ENCODE measurements at places on chromosomes 12 and 14.
A peak's percentile ranks its signal among the peaks of the same experiment; 100 is the strongest.

DNA sequence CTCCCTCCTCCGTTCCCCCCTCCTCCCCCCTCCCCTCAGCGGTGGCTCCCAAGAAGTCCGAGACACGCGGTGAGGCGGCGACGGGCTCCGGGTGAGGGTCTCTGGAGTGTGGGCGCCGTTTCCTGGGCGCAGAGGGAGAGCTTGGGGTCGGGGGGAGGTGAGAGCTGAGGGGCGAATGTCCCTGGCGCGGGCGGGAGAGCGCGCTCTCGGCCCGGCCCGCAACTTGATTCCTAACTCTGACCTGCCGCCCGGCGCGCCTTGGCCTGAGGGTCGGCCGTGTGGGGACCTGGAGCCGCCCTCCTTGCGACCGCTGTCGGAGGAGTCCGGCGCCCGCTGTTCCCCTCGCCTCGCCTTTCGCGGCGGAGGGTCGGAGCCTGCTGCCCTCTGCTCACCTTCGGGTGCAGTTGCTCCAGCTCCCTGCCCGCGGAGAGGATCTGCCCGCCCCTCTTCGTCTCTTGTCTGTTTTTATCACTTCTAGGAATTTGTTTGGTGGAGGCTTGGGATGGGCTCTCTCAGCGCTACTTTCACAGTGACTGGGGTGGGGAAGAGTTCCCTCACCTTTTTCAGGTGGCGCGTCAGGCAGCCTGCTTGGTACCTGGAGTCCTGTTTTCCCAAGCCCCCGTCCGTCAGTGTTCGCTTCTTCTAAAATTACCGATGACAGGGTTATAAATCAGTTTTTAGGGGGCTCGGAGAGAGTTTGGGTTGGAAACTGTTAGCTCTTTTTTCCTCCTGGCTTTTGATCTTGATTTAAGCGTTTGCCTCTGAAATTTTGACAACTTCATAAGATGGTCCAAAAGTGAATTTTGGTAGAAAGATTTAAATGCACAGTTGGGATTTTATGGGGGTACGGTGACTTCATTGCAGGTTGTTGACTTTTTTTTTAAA is 495 bp downstream of the ADIPOR2 start:
- peak; percentile 30 for DNase-seq

DNA sequence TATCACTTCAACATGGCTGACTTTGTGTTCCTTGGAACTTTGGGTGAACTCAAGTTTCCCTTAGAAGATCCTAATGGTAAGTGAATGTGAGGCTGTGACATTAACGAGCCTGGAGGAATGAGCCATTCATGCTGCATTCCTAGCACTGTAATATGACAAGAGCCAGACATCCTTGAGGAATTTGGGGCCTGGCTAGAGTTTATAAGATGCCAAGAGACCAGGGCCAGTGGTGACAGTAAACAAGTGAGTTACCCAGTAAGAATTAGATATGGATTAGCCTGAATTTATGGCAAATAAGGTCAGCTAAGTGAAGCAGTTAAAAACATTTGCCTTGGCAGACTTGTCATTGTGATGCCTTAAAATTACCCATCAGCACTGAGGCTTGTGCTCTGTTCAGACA is 232.4 kb downstream of the AKAP6 start:
- DNase-seq = no peak

- no peak for DNase-seq
Measured at GRCh38 chr12:22047494-22047893, 1.5 kb downstream of the CMAS start.

DNA sequence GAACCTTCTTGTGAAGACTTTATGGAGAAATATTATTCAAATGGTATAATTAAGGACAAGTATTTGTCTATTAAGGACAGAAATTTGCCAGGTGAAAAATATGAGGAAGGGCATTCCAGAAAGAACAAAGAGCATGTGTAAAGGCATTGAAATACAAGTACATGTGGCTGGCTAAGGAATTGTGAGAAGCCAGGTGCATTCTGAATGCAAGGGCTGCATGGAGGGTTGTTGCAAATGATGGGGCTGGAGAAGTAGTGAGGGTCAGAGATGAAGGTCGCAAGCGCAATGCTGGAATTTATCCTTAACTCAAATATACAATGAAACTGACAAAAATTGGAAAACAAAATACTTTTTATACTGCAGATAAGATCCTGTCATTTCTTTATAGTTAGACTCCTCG is 437.7 kb downstream of the ADAMTS20 start:
- DNase-seq = no peak

DNA sequence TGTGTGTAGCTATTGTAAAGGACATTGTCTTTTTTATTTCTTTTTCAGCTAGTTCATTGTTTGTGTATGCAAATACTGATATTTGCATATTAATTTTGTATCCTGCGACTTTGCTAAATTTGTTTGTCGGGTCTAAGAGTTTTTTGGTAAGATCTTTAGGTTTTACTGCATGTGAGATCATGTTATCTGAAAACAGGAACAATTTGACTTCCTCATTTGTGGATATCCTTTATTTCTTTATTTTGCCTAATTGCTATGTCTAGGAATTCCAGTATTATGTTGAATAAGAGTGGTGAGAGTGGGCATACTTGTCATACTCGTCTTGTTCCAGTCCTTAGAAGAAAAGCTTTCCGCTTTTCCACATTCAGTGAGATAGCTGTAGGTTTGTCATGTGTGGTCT is 28.8 kb downstream of the SIX4 start:
- DNase-seq = no peak

GRCh38 chr12:104049278-104049902 is 597 bp downstream of the GLT8D2 start:
- no peak for DNase-seq

DNA sequence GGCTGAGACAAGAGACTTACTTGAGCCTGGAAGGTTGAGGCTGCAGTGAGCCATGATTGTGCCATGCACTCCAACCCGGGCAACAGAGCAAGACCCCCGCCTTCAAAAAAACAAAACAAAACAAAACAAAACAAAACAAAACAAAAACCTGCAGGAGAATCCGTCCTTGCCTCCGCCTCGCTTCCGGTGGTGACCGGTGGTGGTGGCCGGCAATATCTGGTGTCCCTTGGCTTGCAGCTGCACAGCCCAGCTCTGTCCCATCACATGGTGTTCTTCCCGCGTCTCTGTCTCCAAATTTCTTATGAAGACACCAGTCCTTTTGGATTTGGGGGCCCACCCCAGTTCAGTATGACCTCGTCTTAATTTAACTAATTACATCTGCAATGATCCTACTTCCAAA is 10.0 kb downstream of the SMIM41 start:
- DNase-seq = no peak

GRCh38 chr14:31510222-31510621 is 22.4 kb upstream of the GPR33 start:
- DNase-seq = no peak

DNA sequence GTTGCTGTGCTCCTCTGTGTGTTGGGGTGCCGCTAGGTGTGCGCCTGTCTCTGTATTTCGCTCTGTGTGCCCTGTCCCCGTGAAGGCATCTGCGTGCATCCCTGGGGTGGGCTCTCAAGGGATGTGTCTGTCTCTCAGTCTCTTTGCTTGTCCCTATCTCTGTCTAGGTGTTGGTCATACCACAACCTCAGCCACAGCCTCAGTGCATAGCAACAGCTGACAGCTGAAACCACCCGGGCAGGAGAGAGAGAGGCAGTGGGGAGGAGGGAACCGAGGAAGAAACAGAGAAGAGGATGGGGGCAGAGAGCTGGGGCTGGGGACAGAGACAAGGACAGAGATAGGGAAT is 953 bp upstream of the NXPH4 start:
- no peak for DNase-seq

DNA sequence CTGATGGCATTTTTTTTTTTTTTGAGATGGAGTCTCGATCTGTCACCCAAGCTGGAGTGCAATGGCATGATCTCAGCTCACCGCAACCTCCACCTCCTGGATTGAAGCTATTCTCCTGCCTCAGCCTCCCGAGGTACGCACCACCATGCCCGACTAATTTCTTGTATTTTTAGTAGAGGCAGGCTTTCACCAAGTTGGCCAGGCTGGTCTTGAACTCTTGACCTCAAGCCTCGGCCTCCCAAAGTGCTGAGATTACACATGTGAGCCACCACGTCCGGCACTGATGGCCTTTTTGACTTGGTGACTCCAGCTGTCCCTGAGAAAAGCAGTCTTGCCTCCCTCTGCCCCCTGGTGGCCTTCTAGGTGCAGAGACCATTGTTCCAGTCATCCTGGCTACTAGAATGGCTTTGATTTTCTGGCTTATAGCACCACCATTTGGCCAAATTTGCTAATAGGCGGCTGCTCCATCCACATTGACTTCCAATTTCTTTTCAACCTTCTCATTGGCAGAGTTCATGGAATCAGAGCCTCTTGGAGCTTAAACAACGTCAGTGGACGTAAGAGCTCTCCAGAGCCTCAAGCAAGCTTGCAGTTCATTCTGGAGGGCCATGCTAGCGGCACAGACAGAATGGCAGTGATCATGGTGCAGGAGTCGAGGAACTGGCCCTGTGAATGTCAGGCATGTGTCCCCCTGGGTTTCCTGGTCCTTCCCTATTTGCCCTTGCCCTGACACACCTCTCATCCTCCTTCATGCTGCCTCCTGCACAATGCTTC is 25.4 kb upstream of the EIF4B start:
- peak; percentile 72 for DNase-seq

DNA sequence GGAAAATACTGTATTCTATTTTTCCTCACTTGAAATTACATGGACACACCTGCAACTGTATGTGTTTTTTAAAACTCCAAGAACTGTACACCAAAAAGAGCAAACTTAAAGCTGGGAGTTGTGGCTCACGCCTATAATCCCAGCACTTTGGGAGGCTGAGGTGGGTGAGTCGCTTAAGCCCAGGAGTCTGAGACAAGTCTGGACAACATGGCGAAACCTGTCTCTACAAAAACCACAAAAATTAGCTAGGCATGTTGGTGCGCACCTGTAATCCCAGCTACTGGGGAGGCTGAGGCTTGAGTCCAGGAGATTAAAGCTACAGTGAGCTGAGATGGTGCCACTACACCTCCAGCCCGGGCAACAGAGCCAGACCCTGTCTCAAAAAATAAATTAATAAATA is 95.9 kb downstream of the SINHCAF start:
- DNase-seq = no peak

DNA sequence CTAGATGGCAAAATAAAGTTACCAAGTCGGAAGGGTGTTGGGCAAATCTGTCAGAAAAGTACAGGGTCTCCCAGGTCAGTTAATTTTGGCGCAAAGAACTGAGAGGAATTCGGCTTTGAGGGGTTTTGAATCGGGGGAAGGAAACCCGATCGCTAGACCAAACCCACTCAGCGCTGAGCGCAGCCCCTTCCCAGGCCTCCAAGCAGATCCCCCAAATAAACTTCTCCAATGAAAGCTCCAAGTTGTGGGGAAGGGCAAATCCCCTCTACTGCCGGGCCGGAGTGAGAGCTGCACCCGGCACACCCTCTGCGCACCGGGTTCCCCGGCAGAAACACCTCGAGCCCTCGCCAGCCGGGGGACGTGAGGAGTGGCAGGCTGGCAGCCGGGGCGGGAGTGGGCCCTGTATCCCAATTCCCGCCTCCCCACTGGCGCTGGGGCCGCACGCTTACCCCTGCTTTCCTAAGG is 441 bp downstream of the E2F7 start:
- no peak for DNase-seq

GRCh38 chr12:48973941-48974673 is 2.6 kb upstream of the WNT10B start:
- DNase-seq = peak; percentile 37

DNA sequence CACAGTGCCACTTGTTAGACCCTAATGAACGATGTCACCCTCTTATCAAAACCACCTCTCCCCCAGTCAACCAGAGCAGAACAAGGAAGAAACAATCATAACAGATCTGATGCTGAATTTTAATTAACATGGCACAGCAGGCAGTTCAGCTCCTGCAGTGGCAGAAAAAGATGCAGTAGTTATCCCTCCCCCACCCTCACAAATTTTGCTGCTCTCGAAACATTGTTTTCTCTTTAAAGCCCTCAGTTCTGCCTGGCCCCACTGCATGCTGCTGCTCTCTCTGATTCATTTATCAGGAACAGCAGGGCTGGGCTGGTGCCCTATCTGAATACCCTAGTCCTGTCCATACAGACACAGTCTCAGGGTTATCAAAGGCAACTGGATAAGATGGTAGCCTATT is 12.2 kb downstream of the CCDC175 start:
- no peak for DNase-seq

DNA sequence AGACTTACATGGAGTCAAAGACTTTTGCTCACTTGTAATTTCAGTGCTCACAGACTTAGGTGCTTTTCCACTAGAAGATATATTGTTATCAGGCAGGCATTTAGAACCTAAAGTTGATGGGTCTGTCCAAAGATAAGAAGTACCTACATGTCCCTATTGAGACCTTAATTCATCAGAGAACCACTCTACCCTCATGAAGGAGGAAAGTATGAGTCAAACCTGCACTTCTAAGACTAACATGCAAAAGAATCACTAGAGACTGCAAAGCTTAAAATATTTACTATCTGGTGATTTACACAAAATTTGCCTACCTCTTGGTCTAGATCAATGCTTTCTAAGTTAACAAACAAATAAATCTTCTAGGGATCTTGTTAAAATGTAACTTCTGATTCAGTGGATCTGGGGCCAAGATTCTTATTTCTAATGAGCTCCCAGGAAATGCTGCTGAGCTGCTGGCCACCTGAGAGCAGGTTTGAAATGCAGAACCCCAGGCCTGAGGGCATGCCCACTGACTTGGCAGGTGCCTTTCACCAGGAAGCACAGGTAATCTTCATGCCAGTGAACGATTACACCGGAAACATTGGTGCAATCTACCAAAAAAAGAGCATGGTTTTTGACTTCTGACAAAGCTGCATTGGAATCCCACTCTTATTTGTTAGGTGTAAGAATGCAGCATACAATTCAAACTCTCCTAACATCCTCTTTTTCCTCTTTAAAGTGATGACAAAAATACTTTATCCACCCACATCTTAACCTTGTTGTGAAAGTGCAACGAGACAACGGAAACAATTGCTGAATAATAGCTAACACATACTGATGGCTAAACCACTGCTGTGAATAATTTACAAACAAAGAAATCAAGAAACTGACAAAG is 214.2 kb downstream of the ADAMTS20 start:
- no peak for DNase-seq

GRCh38 chr12:22089486-22089885 is 43.5 kb downstream of the CMAS start:
- no peak for DNase-seq

DNA sequence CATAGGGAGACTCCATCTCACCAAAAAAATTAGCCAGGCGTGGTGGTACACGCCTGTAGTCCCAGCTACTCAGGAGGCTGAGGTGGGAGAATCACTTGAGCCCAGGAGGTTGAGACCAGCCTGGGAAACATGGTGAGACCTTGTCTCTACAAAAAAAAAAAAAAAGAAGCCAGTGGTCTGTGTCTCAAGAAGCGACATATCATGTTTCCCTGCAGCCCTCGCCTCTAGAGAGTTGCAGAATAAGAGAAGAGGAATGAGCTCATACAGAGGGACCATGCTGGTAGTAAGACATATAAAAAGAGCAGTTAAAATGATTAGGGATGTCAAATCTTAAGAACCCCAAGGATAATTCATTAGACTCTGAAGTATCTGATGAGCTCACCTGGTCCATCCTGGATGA is 39.4 kb upstream of the BICDL1 start:
- DNase-seq = no peak

DNA sequence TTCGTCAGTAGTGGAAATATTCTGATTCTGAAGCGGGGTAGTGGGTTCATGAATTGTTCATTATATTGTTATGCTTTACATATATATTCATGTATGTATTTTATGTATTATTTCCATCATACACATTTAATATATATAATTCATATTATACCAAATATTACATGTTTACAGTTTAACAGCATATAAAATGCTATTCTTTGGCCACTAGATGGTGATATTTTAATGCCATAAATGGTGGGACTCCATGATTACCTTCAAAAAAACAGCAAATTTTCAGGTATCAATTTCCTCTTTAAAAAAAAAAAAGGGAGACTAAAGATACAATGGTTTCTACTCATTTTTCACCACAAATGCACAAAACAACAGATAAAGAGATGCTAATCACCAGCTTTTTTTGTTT is 41.0 kb downstream of the BDKRB1 start:
- no peak for DNase-seq
